Occipital lobe (tissue), 3 donors: ENCODE measurements at places on chromosomes 6 and 20.

GRCh38 chr6:30615958-30616810 lies 859 bp downstream of the PPP1R10 start:
- no peak for DNase-seq

GRCh38 chr6:26420688-26421171 lies 18.7 kb downstream of the BTN3A1 start:
- no peak for DNase-seq

- DNase-seq = no peak
These were observed 26.5 kb downstream of the GMDS start for GRCh38 chr6:2218866-2219265.

DNA sequence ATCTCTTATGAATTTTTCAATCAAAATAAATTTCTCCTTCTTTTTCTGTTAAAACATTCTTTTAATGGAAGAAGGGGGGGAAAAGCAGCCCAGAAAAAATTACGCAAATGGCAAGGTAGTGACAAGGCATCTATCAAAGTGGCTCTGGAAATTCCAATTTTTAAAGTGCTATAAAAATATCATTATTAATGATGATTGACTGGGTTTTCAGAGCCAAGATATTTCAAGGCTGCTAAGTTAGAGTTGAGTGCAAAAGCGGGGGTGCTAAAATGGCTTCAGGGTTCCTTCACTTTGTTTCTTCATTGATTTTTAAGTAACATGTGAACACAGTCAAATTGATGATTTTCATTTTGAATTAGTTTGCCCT lies 171.6 kb upstream of the CITED2 start:
- DNase-seq = no peak

DNA sequence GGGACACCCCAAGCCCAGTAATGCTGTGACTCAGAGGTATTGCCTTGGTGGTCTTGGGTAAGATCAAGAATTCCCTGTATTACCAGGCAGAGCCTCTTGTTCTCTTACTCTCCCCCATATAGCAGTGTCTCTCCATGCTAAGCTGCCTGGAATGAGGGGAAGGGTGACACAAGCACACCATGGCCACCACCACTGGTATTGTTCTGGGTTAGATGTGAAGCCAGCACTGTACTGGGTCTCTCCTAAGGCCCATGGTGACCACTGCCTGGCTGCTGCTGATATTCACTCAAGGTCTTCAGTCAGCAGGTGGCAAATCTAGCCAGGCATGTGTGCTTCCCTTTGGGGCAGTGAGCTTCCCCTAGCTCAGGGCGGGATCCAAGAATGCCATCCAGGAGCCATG lies 36.5 kb downstream of the TAF11 start:
- no peak for DNase-seq

GRCh38 chr6:47344022-47344421 lies 34.3 kb upstream of the TNFRSF21 start:
- DNase-seq = no peak

- no peak for DNase-seq
These were observed 203.0 kb upstream of the RGS17 start for GRCh38 chr6:153334121-153334520.

DNA sequence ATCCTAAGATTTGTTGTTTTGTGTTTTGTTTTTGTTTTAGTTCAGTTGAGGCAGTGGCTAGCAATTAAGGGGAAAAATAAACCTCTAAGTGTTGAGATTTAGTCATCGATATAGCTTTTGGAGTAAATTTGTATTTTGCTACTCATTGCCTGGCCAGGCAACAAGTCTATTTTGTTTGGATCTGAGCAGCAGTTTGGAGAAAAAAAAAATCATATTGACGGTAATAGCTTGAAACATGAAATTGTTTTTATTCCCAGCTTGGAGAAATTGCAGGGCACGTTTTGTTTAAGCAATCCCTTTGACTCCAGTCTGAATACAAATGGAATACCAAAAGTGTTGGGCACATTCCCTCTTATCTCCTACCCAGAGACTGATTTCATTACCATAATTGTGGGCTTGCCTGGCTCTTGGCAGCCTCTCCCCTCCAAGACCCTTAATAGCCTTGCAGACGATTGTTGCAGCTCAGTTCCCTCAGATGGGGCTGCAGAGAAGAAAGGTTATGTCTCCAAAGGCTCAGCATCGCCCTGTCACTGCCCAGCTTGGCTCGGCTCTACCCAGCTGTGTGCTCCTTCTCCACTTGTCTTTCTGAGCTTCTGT lies 56.0 kb downstream of the ISM1 start:
- no peak for DNase-seq

- DNase-seq = no peak
These were observed 14.2 kb downstream of the MANBAL start for GRCh38 chr20:37303637-37304036.

DNA sequence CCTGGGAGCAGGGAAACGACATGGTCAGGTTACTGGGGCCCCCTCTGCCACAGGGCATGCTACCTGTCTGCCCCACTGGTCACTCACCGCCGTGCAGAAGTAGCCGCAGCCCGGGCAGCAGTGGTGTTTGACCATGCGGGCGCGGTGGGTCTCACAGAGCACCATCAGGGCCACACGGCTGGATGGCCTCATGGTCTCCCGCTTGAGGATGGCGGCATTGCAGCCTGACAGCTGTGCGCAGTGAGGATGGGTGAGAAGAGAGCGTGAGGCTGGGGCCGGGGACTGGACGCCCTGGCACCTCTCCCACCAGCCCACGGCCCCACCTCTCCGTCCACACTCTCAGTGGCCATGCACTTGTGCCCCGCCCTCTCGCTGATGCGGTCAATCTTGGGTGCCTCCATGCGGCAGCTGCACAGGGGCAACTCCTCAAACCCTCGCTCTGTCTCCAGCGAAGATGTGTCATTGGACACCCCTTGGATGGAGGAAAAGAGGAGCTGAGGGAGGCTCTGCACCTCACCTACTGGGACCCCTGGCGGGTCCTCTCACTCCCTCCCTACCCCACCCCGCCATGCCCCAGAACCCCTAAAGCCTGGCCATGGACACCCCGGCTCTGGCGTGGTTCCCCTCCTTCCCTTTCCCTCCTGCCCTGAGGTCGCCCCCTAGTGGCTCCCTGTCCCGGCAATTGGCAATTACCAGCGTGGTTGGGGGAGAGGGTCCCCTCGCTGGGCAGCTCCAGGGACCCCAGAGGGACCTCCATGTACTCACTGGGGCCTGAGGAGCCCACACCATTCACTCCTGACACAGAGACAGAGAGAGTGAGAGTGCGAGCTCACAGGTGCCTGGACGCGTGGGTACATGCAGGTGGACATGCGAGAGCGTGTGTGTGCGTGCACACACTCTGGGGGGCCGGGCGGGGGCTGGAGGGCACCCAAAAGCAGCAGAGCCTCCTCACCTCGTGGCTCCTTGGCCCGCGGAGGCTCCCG lies 8.9 kb downstream of the EHMT2 start:
- no peak for DNase-seq

DNA sequence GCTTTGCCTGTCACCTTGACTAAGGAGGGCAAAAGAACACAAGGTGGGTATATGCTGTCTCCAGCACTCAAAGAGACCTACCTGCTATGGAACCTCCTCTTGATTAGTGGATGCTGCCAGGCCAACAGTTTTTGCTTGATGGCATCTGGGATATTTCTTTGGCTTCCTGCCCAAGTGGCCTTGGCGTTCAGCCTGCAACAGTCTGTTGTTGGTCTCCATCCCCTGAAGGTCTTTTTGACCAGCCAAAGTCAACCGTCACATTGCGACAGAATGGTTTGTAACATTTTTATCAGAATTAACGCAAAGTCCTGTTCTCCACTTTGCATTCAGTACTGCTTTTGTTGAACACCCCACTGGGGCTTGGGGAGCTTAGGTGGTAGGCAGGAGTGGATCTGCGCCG lies 37.1 kb downstream of the SERPINB1 start:
- no peak for DNase-seq

DNA sequence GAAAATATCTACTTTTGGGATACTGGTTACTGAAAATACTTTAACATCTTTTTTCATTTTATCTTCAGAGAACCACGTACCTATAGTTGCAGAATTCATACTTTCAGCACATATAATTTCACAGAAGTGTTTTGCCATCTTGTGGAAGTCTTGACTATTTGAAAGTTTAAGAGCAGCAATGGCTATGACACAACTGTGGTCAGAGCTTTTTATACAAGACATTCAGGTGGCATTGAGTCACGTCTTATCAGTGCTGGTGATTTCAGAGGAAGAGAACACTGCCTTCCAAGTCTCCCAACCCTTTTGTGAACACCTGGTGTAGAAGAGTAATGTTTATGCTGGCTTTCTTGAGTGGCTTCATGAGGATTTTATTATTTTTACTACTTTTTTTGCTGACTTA lies 171.6 kb downstream of the ARID1B start:
- DNase-seq = no peak

DNA sequence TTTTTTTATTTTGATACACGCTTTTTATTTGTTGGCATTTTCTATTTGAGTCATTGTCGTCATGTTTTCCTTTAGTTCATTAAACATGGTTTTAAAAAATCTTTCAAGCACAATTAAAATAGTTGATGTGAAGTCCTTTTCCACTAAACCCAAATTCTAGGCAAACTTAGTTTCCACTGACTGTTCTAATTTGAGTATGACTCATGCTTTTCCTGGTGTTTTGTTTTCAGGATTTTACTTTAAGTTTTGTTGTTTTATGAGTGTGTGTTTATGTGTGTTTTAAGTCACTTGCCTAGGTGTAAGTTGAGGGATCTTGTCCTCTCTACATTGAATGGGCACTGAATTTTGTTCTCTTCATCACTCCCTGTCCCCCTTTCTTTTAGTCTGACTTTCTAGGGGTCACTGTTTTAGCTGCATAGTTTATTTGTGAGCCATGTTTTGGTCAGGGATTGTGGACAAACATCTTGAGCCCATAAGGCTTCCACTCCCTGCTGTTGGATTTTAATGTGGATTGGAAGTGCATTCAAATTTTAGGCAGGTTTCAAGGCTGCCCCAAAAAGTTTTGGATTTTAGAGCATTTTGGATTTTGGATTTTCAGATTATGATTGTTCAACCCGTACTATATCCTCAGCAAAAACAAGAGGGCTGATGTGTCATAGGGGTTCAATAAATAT lies 94.8 kb downstream of the CDYL start:
- no peak for DNase-seq

DNA sequence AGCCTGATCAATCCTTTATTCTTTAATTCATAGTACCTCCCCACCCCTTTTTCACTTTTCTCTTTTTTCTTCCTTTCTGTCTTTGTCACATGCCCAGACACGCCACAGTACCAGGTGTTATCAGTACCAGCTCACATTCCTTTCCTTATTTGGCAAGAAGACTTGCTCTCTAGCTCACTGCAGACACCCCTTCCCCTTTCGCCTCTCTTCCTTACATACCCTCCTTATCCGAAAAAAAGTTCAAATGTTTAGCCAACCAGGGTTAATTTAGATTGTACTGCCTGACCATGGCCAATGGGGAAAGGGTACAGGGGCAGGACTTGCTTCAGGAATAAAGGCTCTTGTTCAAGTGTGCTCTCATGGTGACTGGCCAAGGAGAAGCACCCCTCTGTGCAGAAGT lies 9.3 kb upstream of the SIRPB2 start:
- DNase-seq = no peak

- no peak for DNase-seq
These were observed 161.2 kb downstream of the KLHL32 start for GRCh38 chr6:97085772-97086171.

GRCh38 chr6:137772541-137773250 lies 94.4 kb upstream of the TNFAIP3 start:
- no peak for DNase-seq

DNA sequence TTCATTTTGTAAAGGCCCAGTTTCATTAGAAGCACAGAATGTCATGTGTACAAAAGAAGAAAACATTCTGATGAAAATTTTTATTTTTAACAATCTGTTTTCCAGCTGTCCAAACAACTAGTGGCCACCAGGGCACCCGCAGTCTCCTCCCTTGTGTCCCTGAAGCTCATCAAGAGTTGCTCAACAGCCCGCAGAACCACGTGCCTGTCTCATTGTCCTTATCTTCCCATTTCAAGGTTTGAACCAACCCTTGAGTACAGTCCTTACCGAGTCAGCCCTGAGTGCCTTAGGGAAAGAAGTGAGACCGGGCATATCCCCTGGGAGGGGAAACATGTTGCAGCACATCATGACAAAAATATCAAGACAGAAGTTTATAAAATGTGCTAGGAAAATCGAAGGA lies 15.9 kb upstream of the ZNF133 start:
- DNase-seq = no peak

GRCh38 chr20:35560105-35560511 lies 18.2 kb downstream of the ERGIC3 start:
- no peak for DNase-seq

DNA sequence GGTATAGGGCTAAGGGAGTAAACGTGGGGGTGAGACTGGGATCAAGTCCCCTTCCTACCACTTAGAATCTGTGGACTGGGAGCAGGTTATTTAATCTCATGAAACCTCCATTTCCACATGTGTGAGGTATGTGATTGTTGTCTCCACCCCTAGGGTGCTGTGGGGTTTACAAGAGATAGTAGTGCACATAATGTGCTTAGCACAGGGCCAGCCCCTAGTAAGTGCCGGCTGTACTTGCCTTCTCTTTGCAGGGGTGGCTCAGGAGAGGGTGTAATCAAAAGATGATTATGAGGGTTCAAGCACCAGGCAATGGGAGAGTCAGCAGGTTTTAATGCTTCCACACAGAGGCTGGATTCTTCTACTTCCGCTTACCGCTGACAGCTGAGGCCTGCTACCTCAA lies 6.9 kb downstream of the NT5E start:
- no peak for DNase-seq

GRCh38 chr6:142251930-142252445 lies 49.8 kb upstream of the ADGRG6 start:
- DNase-seq = no peak
